ENCODE measurements at places on chromosomes 1 and 21.

- DNase-seq = no peak
These were observed 164.2 kb upstream of the C1orf174 start for GRCh38 chr1:4064150-4064889.

- no peak for DNase-seq
These were observed 12.2 kb upstream of the TRNP1 start for GRCh38 chr1:26981146-26981846.

DNA sequence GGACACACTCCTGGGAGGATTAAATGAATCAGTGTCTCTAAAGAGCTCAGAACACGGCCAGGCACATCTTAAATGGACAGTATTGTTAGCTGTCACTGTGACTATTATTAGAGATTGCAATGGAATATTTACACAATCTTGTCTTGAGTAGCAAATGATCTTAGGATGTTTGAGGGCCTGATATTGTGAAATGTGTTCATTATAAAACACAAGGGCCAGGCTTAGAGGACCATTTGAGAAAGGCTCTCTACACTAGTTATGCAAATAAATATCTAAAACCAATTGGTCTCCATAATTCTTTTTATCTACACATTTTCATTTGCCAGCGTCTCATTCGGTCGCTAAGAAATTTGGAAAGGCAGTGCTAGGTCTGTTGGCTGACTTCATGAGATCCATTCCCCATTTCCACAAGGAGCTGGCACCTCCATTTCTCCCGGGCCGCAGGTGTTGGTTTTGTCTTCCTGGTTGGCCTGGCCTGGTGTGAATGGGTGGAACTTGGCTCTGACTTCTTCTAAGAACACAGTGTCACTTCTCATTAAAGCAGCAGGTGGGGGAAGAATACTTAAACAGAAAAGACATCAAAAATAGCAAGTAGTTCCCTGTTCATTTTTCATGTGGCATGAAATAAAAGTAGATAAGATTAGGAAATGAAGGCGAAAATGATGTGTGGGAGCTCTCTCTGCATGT, 56.0 kb upstream of the PLXNA2 start:
- no peak for DNase-seq

DNA sequence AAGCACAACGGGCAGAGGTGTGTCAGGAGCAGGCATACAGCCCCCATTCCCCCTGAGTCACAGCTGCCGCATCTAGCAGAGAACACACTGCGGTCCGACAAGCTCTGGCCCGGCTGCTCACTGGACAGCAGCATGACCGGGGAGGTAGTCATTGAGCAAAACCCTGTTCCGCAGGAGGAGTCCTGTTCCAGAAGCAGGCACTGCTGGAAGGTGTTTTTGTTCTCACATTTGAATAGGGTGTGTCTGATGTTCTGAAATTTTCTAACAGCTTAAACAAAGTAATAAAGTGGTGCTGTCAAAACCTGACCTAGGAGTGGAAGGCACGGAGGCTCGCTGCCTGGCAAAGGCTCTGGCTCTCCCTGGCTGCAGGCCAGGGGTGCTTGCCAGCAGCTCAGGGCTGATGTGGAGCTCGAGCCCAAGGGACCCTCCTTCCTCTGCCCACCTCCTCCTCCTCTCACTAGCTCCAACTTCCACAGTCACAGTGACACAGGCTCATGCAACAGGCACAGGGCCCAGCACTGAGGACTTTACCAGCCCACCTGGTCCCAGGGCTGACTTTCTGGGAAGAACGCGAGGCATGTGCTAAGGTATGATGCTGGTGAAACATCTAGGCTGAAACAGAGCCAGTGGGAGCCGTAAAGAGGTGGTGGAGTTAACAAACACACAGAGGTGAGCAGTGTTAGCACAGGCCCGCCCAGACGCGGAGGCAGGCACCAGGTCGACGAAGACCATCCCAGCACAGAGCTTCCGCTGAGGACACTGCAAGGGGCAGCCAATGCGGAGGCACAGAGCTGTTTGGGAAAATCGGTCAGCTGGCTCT, 118.6 kb upstream of the IFFO2 start:
- no peak for DNase-seq

- no peak for DNase-seq
These were observed 214.5 kb downstream of the RGS7 start for GRCh38 chr1:241142493-241142892.

DNA sequence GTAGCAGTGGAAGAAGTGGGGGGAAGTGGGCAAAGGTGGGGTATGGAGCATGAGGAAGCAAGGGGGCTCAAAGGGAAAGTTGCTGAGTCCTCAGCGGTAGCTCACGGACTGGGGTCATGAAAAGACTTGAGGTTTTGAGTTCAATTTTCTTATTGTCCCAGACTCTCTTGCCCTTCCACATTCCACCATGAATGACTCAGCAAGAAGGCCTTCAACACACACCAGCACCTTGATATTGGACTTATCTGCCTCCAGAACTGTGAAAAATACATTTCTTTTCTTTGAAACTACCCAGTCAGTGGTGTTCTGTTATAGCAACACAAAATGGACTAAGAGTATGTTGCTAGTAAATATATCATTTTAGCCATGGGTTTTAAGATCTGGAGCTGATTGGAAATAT, 17.3 kb upstream of the RHBDL2 start:
- DNase-seq = no peak

DNA sequence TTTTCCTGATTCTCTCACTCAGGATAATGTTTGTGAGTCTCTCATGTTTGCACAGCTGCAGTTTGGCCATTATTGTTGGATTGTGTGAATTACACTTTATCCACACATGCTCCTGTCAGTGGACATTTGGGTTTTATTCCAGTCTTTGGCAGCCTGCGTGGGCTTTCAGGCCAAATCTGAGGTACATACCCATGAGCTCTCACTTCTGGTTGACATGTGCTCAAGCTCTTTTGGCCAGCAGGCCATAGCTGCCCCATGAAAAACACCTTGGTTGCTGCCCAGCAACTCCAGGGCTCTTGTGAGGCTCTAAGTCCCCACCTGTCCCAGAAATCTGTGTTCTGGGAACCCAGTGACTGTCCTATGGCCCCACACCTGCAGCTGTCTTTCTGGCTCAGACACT, 124.5 kb upstream of the GALNT2 start:
- no peak for DNase-seq

Measured in esophagus squamous epithelium (tissue), 5 donors.